ENCODE measurements at places on chromosomes 4 and X.
A peak's percentile ranks its signal among the peaks of the same experiment; 100 is the strongest.

DNA sequence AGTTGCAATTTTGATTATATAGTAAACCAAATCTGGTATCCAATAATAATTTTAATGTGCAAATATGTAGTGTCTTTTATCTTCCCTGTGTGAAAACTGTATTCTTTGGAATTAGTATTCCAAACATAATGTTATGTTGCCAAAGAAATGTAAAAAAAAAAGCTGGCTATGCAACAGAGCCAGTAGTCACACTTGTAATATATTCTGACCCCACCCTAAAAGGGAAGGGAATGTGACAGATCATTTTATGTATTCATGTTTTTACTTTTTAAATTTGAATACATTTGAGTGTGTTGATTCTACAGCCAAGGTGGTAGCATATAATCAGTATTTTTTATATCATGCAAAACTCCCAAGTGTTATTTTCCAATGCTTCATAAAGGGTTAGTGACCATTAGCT is 27.9 kb upstream of the MCUB start:
- ATAC-seq, result no peak

GRCh38 chr4:5399124-5399523 is 309.2 kb downstream of the EVC2 start:
- ATAC-seq, result no peak

DNA sequence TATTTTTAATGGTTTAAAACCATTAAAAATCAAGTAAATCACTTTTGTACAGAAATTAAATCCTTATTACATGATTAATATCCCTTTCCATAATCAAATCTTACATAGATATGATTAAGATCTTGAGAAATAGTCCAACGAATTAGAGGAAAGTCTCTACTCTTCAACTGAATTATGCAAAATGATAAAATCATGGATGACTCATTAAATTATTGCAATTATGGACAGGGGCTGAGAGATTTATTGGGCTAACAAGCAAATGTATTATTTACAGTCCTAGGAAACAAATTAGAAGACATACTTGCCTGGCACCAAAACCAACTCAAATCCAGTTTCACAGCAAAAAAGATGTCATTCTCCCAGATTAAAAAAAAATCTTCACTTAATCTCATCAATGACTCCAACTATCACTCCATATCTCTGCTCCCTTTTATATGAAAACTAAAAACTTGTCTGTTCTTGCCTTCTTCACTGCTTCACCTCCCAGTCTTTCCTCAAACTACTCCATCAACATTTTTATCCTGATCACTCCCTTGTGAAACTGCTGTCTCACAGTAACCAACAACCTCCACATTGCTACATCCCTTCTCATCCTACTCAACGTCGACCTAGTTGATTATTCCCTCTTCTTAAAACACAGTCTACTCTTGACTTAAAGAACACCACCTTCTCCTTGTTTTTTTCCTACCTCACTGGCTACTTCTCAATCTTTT is 18.4 kb upstream of the DDX60 start:
- peak; percentile 64 for ATAC-seq

GRCh38 chr4:177263818-177264217 is 45.9 kb upstream of the NEIL3 start:
- no peak for ATAC-seq

- no peak for ATAC-seq
Observed at GRCh38 chr4:10179957-10180602, 63.5 kb upstream of the WDR1 start.

GRCh38 chr4:165011403-165011802 is 20.4 kb upstream of the TRIM60 start:
- ATAC-seq, result no peak

DNA sequence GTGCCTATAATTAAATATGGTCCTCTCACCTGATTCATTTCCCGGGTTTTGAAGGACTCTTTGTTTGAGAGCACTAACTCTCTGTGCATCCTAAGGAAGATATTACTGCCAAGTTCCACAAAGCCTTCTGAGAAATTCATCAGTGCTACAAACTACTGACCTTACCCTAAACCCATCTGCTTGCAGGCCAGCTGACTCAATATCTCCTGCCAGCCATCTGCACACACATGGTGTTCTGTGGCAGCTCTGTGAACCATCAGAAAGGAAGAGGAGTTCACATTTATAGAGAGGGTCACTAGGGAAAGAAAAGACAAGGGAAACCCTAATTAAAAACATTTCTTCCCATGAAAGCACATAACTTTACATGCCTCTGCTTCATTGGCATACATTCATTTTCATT is 156.7 kb downstream of the ATP10D start:
- peak; percentile 27 for ATAC-seq

GRCh38 chrX:36753602-36754001 is 254.6 kb upstream of the FAM47C start:
- no peak for ATAC-seq

- ATAC-seq, result no peak
Observed at GRCh38 chr4:5217421-5217820, 166.1 kb downstream of the STK32B start.

DNA sequence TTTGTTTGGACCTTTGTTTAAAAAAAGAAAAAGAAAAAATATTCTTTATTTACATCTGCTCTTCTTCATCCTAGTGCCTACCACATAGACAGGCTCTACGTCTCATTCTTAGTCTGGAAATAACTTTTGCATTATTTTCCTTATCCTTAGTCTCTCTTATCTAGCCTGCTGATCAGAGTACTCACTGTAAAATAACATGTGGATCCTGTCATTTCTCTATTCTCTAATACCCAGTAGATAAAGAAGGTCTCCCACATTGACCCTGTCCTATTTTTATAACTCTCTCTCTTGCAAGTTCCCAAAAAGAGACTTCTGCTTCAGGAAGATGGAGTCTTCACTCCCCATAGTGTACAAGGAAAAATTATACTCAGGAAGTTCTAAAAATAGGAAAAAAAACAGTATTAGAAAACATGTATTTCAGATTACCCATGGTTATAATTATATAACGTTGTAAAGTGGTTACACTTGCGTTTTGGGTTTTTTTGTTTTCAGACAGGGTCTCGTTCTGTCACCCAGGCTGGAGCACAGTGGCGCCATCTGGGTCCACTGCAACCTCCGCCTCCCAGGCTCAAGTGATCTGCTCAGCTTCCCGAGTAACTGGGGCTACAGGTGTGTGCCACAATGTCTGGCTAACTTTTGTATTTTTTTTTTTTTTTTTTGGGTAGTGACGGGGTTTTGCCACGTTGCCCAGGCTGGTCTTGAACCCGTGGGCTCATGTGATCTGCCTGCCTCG is 23.8 kb downstream of the ZFX start:
- ATAC-seq, result peak; percentile 60

DNA sequence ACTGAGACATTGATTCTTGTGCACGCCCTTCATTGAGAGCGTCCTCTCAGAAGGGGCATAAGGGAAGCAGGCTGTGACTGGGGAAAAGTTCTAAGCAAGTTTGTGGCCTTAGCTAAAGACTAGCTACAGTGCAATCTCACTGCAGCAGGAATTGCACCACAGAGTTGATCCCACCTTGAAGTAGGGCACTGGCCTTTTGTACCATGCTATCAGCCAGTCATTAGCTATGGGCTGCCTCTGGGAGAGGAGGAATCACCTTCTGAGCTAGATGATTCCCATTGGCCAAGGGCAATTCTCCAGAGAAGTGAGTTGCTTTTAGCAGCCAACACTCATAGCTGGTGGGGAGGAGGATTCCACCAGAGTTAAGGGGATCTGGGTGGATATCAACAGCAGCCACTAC is 142.6 kb upstream of the SCML1 start:
- no peak for ATAC-seq

- ATAC-seq, result peak; percentile 93
Observed at GRCh38 chrX:19372170-19372546, 28.4 kb downstream of the PDHA1 start.

GRCh38 chr4:62133101-62133897 is 933.2 kb downstream of the ADGRL3 start:
- no peak for ATAC-seq

- ATAC-seq, result no peak
Observed at GRCh38 chr4:128303986-128304385, 16.4 kb upstream of the PGRMC2 start.

DNA sequence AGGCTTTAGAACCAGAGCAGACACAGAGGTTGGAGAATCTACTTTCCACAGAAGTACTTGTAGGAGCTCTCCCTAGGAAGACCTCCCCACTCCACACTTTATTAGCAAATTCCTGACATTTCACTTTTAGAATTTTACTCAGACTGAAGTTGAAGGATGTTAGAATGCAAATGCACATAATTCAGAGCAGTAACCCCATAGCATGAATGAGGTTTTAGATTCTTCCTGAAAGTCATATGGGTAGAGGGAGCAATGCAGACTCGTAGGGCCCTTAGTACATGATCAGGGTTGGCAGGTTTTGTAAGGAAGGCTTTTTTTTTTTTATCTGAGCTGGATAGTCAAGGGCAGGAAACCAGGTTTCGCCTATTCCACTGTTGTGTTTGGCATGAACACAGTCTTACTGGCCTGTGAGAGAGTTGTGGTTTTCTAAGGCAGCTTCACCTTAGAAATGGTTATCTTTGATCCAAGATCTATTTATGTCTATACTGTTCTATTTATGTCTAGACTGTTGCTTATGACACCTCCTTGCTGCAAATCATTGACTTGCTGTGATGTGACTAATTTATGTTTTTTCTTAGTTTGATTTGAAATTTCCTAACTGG is 48.9 kb downstream of the SPATA18 start:
- ATAC-seq, result peak; percentile 19

DNA sequence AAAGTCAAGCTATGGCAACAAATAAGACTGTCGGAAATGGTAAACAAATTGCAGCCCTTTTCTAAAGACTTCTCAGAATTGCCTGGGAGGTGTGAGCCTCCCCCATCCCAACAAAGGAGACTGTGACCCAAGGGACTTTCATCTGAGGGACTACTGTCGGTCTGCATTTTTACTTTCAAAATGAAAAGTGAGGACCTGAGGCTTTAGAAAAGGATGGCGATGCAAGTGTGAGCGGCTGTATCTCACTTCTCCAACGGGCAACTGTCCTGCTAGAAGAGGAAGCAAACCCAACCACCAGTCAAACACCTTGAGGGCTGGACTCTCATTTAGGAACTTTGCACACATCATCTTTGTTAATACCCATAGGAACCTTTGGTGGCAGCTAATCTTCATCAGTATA is 62.6 kb upstream of the CLNK start:
- no peak for ATAC-seq

- no peak for ATAC-seq
Observed at GRCh38 chr4:8473920-8474590, 33.5 kb downstream of the TRMT44 start.

DNA sequence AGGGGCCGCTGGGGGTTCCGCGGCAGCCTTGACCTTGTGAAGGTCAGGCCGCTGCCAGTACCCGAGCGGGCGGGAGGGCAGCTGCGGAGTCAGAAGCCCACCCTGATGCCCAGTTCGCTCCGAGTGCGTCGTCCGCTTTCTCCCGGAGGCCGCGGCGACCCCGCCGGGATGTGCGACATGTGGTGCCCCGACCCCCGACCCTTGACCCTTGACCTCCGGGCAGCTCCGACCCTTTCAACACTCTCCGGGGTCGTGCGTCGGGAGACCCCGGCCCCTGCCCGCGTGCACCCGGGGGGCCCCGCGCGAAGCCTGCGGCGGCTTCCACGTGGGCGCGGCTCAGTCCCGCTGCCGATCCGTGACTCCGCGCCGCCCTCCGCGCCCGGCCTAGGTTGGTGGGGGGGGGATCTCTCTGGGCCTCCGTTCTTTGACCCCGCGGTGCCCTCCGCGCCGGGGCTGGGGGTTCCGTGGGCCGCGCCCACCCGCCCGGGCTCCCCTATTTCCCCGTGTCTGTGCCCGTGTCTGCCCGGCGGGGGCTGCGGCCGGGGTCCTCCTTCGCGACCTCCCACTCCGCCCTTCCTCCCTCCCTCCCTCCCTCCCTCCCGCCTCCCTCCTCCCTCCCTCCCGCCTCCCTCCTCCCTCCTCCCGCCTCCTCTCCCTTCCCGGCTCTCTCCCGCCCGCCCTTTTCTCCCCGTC is 609 bp upstream of the SLC25A6 start:
- peak; percentile 69 for ATAC-seq

DNA sequence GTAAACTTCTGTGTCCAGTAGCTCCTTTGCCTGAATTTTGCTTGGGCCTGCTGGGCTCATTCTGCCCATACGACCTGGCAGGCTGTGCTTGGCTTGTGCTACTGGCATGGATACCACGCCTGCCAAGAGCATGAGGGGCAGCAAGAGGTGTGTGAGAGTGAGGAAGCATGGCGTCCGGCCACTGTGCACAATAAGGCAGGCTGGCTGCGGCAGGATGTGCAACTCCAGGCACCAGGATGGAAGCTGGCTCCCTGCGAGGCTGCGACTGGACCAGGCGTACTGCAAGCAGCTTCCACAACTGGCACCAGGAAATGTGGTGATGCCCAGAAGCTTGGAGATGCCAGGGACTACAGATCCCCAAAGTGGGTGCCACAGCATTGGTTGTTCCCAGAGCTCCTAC is 709.3 kb downstream of the PCDH18 start:
- ATAC-seq, result no peak

DNA sequence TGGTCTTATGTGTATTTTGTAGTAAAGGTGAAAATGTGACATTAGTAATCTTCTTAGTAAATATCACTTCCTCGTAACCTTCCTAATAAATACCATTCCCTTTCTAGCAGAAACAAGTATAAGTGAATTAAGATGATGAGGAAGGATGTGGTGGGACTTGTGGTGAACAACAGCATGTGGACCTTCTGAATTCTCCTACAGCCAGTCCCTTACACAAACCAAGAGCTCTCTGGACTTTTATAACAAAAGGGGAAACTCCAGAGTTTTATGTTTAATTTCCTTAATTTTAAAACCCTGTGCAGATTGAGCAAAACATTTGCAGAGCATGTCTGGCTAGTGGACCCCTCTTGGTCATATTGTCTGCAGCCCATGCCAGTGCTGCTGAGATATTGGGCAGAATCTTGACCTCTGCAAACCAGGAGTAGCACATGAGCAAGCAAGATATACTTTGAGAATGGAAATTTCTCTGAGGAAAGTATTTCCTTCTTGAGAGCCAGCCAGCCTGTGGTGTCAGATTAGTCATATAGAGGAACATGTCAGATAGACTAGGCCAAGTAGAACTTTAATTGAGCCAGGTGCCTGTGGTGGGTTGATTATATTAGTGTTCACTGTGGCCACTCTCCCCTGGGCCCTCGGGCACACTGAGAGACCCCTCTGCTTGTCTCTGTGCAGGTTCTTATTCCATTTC is 328.2 kb downstream of the DKK2 start:
- peak; percentile 79 for ATAC-seq

DNA sequence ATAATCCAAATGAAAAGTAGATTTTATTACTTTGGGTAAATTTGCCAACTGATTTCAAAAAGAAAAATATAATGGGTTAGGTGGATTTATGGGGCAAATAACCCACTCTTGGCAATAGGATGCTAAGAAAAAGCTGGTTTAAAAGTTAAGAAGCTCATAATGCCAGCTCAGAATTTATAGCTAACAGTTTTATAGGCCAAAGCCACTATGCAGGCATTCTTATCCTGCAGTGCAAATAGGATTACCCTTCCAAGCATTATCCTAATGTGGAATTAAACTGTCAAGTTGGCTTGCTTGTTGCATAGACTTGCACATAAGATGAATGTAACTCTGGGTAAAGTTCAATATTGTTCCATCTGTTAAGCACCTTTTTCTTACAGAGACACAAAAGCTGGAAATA is 703.0 kb downstream of the PCDH18 start:
- no peak for ATAC-seq

GRCh38 chrX:15814771-15815365 is 24.6 kb downstream of the ZRSR2 start:
- no peak for ATAC-seq

Measured in SK-N-SH treated with all-trans-retinoic acid at 6 μM for 48 hours (cell line).